ENCODE measurements at places on chromosomes 2 and 18. TPM values are rescaled to one million over a fixed set of nuclear protein-coding genes. Genes with fewer than 3 reads are reported as not detected.

CYP27C1 gene
- 4.6 TPM for total RNA-seq

SKA1 gene
- total RNA-seq, result 6.0 TPM

ALPG gene
- total RNA-seq, result not detected

TCF7L1 gene
- total RNA-seq, result 0.49 TPM

EIPR1 gene
- total RNA-seq, result 27.3 TPM

SNTG2 gene
- total RNA-seq, result 5.9 TPM

ORC4 gene
- 33.1 TPM for total RNA-seq

RAB27B gene
- 17.5 TPM for total RNA-seq

IL1RL1 gene
- total RNA-seq, result 7.6 TPM

RANBP2 gene
- total RNA-seq, result 47.9 TPM

COBLL1 gene
- 88.9 TPM for total RNA-seq

CFAP53 gene
- not detected for total RNA-seq

TNFRSF11A gene
- total RNA-seq, result 3.5 TPM

OSBPL6 gene
- total RNA-seq, result 2.9 TPM

GCA gene
- 5.5 TPM for total RNA-seq

MAL gene
- total RNA-seq, result 1,903 TPM

SLC16A14 gene
- 1.9 TPM for total RNA-seq

TRIM43 gene
- not detected for total RNA-seq

DNA sequence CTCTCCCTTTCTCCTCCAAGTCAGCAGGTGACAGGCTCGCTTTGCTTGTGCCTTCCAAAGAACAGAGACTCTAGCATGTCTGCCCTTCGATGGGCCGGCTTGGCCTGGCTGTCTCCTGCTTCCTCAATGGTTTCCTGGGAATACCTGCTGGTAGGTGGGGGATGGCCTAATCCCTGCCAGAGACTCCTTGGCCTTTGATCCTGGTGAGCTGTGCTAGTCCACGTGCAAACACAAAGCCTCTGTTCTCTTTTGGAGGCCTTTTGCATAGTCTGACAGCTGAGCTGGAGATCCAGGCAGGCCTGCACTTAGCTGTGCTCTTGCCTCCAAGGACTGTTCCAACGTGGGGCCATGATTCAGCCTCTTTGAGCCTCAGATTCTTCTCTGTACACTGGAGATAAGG is 67.6 kb downstream of the ARL4C start:
- no peak overlapping the region for H3K4me3 ChIP-seq
- H3K27ac ChIP-seq, result no peak overlapping the region
- peaks cover 7% of the 10 kb centered on the region for H3K4me1 ChIP-seq
- no peak for DNase-seq

DNA sequence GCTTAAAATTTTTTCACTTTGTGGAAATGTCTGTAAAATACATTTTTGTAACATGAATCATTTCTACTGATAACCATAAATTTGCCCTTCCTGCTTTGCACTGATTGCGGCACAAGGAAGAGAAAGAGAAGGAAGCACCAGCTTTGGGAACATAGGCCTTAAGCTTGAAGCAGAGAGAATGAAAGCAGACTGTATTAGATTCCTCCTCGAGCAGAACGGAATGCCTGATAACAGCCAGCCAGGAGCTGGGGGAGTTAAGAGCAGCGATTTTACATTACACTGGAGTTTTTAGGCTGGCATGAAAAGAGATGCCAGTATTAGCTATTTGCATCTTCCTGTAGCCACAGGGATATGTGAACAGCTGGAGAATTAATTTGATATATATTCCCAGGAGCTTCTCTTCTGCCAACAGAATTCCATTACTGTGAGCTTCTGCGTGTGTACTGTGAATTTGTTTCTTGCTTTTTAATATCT is 33.5 kb downstream of the CRIM1 start:
- H3K4me3 ChIP-seq, result no peak overlapping the region
- H3K4me1 ChIP-seq, result no peaks in the 10 kb centered on the region
- no peaks in the 10 kb centered on the region for H3K36me3 ChIP-seq
- no peak for DNase-seq

- H3K36me3 ChIP-seq, result no peaks in the 10 kb centered on the region
- no peaks in the 10 kb centered on the region for H3K27me3 ChIP-seq
- no peak for DNase-seq
These were observed 6.0 kb downstream of the MAP3K2 start for GRCh38 chr2:127381762-127382161.

- H3K36me3 ChIP-seq, result no peaks in the 10 kb centered on the region
- no peak for DNase-seq
- H3K27me3 ChIP-seq, result no peaks in the 10 kb centered on the region
- H3K27ac ChIP-seq, result no peak overlapping the region
- no peaks in the 10 kb centered on the region for H3K4me1 ChIP-seq
These were observed 41.4 kb upstream of the CTDP1 start for GRCh38 chr18:79637921-79638909.

DNA sequence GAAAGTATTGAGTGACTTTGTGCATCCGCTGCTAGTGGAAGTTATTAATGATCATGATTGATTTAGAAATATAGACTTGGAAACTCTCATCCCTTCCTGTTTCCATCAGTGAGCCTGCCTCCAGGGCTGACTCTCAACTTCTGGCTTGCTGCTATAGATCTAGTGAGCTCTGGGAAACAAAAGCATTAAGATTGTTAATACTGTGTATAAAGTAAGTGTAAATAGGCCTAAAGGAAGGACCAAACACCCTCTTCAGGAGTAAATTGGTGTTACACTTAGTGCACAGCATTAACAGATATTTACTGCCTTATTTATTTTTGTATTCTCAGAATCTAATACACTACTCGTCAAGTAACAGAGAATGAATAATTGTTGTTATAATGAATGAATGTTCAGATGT is 285.6 kb downstream of the THSD7B start:
- no peak overlapping the region for H3K27ac ChIP-seq
- no peak for DNase-seq
- no peaks in the 10 kb centered on the region for H3K4me1 ChIP-seq
- H3K4me3 ChIP-seq, result no peak overlapping the region
- H3K36me3 ChIP-seq, result no peaks in the 10 kb centered on the region

DNA sequence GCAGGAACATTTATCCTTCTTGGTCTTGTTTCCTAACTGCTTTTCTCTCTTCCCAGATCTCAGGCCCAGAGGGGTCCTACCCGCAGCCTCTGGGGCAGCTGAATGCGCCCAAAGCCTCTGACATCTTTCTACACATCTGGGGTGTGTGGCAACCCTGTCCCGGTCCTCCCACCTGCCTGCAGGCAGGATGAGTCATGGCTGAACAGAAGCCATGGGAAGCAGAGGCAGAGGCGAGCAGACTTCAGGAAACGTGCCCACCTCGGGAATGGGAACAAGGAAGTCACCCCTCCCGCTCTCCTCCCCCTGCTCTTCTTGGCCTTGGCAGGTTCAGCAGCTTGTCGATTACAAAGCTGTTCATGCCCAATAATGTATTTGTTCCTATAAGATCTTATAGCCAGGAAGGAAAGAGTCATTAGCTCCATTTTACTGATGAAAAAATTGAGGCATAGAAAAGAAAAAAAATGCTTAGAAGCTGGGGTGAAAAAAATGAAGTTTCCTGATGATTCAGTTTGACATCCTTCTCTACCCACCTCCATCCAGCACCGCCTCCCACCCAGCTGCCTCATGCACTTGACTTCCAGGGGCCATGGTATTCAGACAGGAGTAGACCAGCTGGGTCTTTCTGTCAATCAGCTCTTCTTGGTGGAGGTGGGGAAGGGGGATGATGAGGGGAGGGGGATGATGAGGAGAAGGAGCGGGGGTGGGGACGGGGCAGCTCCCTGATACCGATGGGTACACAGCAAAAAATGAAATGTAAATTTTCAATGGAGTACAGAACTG is 10.4 kb upstream of the KCNF1 start:
- H3K4me1 ChIP-seq, result peaks cover 8% of the 10 kb centered on the region
- H3K36me3 ChIP-seq, result no peaks in the 10 kb centered on the region
- no peak overlapping the region for H3K27ac ChIP-seq

DNA sequence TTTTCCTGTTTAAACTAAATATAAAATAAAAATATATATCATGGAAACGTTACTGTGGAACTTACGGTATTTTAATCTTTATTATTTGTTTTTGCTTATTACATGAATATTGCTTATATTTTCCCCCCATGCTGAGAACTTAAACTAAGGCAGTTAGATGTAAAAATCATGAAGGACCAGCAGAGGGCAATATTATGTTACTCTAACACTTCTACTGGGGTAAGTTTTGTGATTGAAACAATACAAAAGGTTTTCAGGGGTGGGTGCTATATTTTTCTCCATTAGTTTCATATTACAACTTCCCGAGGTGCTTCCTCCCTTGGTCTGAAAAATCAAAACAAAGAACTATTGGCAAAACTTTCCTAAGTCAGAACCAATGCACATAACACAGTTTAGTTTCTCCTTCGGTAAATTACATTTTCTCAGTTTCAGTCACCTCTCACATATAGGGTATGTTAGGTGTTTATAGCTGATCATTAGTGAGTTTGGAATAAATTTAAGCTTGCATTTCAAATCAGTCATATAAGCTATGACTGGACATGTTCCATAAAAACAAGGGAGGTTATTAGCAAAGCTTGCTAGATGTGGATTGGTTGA is 54.8 kb downstream of the ZNF407 start:
- no peaks in the 10 kb centered on the region for H3K27me3 ChIP-seq
- no peaks in the 10 kb centered on the region for H3K36me3 ChIP-seq

- no peak overlapping the region for H3K27ac ChIP-seq
- no peaks in the 10 kb centered on the region for H3K36me3 ChIP-seq
These were observed 795.2 kb upstream of the ID2 start for GRCh38 chr2:7886666-7887065.

- H3K4me3 ChIP-seq, result no peak overlapping the region
- H3K36me3 ChIP-seq, result no peaks in the 10 kb centered on the region
- peaks cover 11% of the 10 kb centered on the region for H3K4me1 ChIP-seq
- DNase-seq, result no peak
These were observed 7.5 kb upstream of the RND3 start for GRCh38 chr2:150495001-150495400.

GRCh38 chr2:6818012-6818411 is 47.7 kb downstream of the CMPK2 start:
- no peaks in the 10 kb centered on the region for H3K27me3 ChIP-seq
- no peaks in the 10 kb centered on the region for H3K36me3 ChIP-seq
- no peak for DNase-seq
- no peaks in the 10 kb centered on the region for H3K4me1 ChIP-seq
- no peak overlapping the region for H3K4me3 ChIP-seq
- no peak overlapping the region for H3K27ac ChIP-seq

DNA sequence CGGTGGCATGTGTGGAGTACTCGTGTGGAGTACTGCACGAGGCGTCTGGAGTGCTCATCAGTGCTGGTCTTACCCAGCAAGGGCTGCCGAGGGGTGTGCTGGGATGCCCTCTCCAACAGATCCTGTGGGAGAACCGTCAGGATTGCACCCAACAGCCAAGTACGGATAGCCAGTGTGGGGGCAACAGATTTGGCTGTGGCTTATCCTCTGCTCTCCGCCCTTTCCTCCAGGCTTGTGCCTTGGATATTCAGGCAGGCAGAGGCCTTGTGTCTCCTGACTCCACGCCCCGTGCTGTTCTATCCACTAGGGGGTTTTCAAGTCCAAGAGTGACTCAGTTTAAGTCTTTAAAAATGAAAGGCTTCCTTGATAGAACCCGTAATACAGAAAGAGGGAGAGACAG is 321.0 kb upstream of the HS6ST1 start:
- no peaks in the 10 kb centered on the region for H3K27me3 ChIP-seq
- H3K27ac ChIP-seq, result no peak overlapping the region
- no peak overlapping the region for H3K4me3 ChIP-seq
- no peak for DNase-seq

- no peaks in the 10 kb centered on the region for H3K27me3 ChIP-seq
- no peak overlapping the region for H3K4me3 ChIP-seq
- DNase-seq, result no peak
These were observed 10.6 kb upstream of the C2orf74 start for GRCh38 chr2:61151436-61151835.

- H3K4me1 ChIP-seq, result peaks cover 12% of the 10 kb centered on the region
- no peaks in the 10 kb centered on the region for H3K36me3 ChIP-seq
- DNase-seq, result no peak
- peaks cover under 1% of the 10 kb centered on the region for H3K27me3 ChIP-seq
- no peak overlapping the region for H3K27ac ChIP-seq
- no peak overlapping the region for H3K4me3 ChIP-seq
These were observed 30.0 kb downstream of the MYO7B start for GRCh38 chr2:127565261-127566138.

DNA sequence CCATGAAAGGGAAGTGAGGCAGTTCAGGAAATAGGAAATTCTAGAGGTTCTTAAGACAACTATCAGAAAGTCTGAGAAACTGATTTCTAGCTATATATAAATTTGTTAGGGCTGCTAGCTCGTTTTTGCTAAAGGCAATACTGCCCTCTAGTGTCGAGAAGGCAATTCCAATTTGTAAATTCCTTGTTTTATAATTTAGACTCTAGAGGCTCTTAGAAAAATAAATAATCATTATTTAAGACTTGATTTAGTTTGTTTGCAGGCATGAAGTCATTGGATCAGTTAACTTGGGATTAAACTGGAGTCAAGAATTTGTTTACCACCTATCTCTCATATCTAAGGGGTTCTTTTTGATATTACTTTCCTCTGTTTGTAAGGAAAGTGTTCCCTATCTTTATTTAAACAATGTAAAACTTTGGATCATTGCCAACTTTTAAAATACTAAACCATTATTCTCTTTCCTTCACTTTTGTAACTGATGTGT is 66.2 kb downstream of the ACVR2A start:
- no peak overlapping the region for H3K27ac ChIP-seq
- no peak overlapping the region for H3K4me3 ChIP-seq
- no peaks in the 10 kb centered on the region for H3K27me3 ChIP-seq
- DNase-seq, result no peak
- H3K36me3 ChIP-seq, result no peaks in the 10 kb centered on the region

- H3K4me1 ChIP-seq, result no peaks in the 10 kb centered on the region
- H3K27ac ChIP-seq, result no peak overlapping the region
- no peaks in the 10 kb centered on the region for H3K27me3 ChIP-seq
- no peak overlapping the region for H3K4me3 ChIP-seq
- no peak for DNase-seq
These were observed 122.4 kb upstream of the MAPRE2 start for GRCh38 chr18:34918856-34919255.

DNA sequence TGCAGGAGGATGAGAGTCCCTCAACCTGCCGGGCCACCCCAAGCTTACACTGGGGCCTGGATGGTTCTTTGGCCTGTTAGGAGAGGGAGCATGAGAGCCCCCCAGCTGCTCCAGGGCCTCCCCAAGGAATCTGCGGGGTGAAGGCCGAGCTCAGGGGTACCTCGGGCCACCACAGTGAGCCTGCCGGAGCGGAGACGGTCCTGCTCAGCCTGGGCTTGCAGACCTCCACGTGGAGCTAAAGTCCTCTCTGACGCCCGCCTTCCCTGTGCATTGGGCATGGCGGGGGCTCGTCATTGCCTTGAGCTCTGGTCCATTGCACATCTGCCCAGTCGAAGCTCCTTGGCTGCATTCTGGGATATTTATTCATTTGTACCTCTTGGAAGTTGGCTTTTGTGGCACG is 62.7 kb downstream of the ASB1 start:
- no peaks in the 10 kb centered on the region for H3K36me3 ChIP-seq
- H3K4me1 ChIP-seq, result no peaks in the 10 kb centered on the region
- no peak overlapping the region for H3K27ac ChIP-seq
- no peak overlapping the region for H3K4me3 ChIP-seq

GRCh38 chr2:24461685-24462084 is 29.4 kb upstream of the NCOA1 start:
- H3K27ac ChIP-seq, result no peak overlapping the region
- H3K27me3 ChIP-seq, result no peaks in the 10 kb centered on the region
- DNase-seq, result no peak

Measured in esophagus squamous epithelium (tissue), 5 donors.